Stimulated activated effector memory CD8-positive, alpha-beta T cell treated with anti-CD3 and anti-CD28 coated beads, Interleukin-12 subunit alpha, Interleukin-12 subunit beta, amount 100 ng/mL, for 72 hours (primary cell): ENCODE measurements at places on chromosomes 3 and 15.

GRCh38 chr3:78204977-78205376, 1165.1 kb downstream of the ROBO2 start:
- DNase-seq, result no peak

DNA sequence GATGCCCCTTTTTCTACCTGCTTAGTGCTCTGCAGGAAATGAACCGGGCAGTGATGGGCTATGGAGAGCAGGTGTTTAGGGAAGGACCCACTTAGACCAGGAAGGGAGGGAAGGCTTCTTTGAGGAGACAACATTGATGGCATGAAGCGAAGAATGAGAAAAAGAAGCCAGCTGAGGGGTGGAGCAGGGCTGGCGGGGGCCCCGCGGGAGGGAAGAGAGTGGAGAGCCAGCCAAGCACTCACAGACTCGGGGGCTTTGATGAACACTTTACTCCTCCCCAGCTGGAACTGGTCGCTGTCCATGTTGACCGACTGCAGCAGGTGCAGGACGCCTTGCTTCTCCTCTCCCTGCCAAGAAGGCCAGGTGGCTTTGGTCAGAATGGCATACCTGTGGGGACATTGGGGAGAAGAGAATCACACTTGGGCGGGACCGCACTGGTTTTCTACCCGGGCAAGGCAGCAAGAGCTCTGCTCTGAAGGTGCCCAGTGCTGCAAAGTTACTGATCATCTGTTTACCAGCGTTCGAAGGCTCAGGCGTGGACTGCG, 28.4 kb upstream of the LDHAL6B start:
- DNase-seq, result no peak

DNA sequence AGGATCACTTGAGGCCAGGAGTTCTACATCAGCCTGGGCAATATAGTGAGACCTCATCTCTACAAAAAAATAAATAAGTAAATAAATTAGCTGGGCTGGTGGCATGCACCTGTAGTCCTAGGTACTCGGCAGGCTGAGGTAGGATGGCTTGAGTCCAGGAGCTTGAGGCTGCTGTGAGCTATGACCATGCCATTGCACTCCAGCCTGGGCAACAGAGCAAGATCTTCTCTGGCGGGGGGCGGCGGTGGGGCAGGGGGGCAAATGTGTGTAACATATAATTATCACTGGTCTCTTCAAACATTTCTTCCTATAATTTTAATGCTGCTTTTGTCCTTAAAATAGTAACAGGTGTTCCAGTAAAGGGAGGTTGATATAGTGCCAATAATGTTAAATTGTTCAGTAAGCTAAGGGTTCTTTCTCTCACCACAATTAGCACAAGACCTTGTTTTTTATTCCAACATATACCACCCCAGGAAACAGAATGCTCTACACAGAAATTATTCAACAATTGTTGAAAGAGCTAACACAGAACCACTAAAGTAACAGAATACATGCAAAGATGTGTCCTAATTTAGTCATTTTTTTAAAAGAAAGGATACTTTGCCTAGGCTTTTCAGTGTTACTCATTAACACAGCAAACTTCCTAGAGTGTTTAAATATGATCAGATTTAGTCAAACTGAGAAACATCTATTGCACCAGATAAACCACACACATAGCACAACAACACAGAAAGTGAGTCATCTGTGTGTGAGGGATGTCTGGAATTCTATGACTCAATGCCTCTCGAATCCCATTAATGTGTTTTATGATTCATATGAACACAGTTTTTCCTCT, 29.1 kb downstream of the ANKRD28 start:
- no peak for DNase-seq

DNA sequence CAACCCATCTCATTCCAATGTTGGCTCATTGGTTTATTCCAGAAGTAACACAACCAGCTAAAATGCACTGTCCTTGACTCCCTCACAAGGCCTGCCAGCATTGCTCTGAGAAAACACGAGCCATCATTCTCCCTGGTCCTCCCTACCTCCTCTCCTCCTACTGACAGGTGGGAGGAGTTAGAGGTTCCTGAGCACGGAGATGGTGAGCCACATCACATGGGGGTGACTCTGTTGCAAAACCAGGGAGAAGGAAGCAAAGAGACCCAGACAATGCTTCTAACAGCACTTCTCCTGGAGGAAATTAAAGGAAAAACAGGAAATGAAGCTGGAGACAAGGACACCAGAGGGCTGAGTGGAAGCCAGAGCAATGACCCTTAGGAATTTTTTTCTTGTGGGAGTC, 667.4 kb downstream of the NTRK3 start:
- no peak for DNase-seq

DNA sequence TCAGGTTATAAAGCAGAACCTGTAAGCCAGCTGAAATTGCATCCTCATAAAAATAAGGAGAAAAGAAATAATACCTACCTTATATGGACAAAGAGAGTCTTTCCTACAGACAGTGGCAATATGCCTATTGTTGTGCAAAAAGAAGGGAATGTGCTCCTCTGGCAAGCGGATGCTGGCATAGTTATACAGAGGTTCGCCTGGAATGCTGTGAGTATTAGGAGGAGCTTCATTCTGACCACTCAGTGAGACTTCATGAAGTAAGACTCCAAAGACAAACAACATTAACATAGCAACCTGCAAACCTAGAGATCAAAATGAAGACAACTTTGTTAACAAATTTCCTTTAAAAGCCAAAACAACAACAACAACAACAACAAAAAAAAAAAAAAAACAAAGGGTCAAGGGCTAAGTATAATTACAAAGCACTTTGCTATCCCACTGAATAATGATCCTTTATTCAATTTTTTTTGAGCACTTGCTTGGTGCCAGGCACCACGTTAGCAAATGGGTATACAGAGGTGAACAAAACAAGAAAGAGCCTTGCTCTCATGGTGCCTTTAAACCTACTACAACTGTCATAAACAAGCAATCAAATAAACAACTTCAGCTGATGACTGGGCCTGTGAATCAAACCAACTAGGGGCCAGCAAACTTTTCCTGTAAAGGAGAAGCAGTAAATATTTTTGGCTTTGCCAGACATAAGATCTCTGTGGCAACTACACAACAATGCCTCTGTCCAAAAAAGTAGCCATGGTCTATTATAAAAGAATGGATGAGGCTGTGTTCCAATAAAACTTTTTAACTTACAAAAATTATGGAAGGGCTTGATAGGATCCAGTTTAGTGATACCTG, 3.7 kb downstream of the EOGT start:
- no peak for DNase-seq

GRCh38 chr3:72791161-72791560, 57.1 kb downstream of the SHQ1 start:
- DNase-seq, result no peak

- DNase-seq, result no peak
Observed at GRCh38 chr15:37891766-37892368, 42.6 kb upstream of the TMCO5A start.

GRCh38 chr3:189308608-189309007, 136.8 kb downstream of the TPRG1 start:
- DNase-seq, result no peak

GRCh38 chr15:31434588-31435260, 108.1 kb downstream of the KLF13 start:
- DNase-seq, result peak; percentile 91

- no peak for DNase-seq
Observed at GRCh38 chr3:107970993-107971580, 119.7 kb downstream of the CD47 start.

DNA sequence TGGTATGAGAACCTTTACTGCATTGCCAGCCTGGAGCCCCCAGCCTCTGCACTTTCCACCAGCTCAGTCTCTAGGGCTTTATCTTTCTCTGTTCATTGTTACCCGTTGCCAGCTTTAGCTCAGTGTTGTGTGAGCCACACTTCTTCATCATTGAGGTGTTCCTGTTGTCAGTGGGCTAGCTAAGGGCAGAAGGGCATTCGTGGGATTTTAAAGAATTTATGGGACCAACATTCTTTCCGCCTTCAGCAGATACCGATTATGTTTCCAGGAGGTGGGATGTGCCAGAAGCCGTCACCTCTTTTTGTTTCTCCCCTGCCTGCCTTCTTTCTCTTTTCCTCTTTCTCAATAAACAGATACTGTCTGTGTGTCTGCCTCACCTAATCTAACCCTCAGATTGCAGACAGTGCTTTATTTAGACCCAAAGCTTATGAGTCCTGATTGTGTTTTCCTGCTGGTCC, 64.5 kb downstream of the PGPEP1L start:
- no peak for DNase-seq

DNA sequence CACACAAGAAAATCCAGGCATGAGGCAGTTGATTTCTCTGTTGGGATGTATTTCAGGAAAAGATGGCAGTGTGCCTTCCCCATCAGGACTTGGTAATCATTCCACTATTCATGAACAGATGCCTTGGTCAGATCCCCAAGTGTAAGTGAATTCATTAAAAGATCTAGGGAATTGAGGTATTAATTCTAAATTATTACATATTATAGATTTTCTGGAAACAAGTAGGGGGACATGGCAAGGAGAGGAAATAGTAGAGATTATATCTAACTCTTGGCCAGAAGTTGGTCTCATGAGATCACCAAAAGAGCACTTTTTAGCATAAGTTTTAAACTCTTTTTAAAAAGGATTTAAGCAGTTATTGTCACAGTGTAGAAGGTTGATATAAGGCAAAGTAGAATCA, 74.4 kb upstream of the MDFIC2 start:
- DNase-seq, result no peak

DNA sequence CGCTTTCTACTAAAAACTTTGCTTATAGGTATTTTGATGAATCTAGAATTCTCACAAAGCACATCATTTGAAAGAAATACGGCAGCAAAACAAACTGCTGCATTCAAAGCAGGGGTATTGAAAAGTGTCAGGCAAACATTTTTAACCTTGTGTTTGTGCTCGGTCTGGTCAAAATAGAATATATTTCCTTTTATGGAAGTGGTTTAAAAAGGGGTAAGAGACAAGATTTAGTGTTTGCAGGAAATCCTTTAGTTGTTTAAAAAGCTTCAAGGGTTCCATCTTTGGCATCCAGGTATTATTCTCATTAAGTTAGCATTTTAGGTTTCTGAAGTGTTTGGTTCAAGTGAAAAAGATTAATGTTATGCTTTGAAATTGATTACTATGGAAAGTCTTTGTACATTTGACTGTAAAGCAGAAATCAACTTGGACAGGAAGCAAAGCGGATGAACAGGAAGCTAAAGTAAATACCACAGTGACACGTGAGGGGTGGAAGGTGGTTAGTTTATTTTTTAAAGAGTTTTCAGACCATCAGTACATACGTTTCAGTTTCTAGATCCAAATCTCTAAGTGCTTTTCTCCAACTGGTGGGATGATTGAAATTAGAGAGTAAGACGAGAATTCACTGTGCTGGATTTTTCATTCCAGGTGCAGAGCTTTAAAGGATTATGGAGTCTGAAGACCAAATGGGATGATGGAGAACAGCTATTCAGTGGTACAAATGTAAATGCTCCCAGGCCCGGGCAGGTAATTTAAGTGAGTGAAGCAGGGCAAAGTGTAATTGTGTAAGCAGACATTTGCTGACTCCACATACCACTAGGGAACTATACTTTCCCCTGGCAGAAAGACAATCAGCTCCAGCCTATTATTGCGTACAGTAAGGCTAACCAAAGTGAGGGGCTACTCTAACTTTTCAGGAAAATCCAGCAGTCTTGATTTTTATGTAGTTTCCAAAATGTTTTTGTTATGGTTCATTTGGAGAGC, 341.8 kb upstream of the TBL1XR1 start:
- no peak for DNase-seq

GRCh38 chr3:194682694-194683310, 2.9 kb upstream of the FAM43A start:
- peak; percentile 84 for DNase-seq

GRCh38 chr15:71495398-71495780, 315.0 kb upstream of the NR2E3 start:
- no peak for DNase-seq

- no peak for DNase-seq
Observed at GRCh38 chr15:39942753-39943150, 8.8 kb downstream of the EIF2AK4 start.

GRCh38 chr15:66700412-66700801, 1.6 kb upstream of the SMAD6 start:
- no peak for DNase-seq

- DNase-seq, result no peak
Observed at GRCh38 chr3:168322941-168323340, 227.2 kb upstream of the GOLIM4 start.

GRCh38 chr15:28110481-28110881, 11.4 kb upstream of the OCA2 start:
- DNase-seq, result no peak

DNA sequence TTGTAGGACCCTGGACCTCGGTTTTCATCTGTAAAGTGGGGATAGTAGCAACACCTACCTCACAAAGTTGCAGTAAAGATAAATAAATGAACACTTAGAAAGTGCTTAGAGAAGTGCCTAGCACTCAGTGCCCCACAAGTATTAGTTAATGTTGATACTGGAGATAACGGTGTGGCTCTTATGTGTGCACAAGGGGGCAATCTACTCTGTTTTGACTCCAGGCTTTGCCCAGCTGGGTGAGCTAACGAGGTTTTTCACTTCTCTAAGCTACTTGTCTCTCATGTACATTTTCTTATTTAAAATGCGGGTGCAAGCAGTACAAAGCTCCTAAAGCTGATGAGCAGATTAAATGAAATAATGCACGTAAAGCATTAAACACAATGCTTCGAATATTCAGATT, 193.5 kb upstream of the ICE2 start:
- DNase-seq, result no peak

GRCh38 chr15:67335534-67336222, 81.1 kb downstream of the IQCH start:
- DNase-seq, result no peak

DNA sequence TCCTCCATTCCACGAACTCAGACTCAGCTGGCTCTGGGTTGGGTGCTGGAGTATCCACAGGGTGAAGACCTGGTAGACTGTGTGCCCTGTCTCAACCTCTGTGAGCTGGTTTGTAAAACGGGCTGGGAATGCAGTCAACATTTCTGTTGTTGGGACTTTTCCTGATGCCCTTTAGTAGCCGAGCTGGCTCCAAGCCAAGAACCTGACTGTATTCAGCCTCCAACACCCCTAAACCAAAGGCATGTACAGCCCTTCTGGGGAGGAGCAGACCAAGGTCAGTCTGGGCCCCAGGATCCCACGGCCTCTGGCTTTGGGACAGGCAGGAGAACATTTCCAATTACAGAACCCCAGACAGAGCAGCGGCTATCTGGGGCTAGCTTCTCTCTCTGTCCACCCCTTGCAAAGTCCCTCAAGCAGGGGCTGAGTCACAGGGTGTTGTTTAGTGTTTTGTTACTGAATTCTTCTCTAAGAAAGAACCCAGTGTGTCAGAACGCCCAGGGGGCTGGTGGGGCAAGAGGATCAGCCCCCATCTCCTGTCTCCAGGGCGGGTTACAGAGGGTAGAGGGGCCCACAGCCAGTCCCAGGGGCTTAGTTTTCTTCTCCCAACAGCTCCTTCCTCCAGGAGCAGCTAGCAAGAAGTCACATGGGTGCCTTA, 56.8 kb upstream of the SLC6A6 start:
- no peak for DNase-seq
